ENCODE measurements at places on chromosomes 2 and 18. TPM values are rescaled to one million over a fixed set of nuclear protein-coding genes. Genes with fewer than 3 reads are reported as not detected.

Gene ALK
- total RNA-seq, result not detected

Gene LCLAT1
- total RNA-seq, result 11.3 TPM

Gene SGPP2
- 0.73 TPM for total RNA-seq

GRCh38 chr2:185245806-185246205 lies 492.8 kb upstream of the FSIP2 start:
- DNase-seq, result no peak

- peak; percentile 25 for DNase-seq
These were observed 483 bp downstream of the TRAPPC8 start for GRCh38 chr18:31942291-31942998.

- no peak for DNase-seq
These were observed 272.5 kb upstream of the NCKAP5 start for GRCh38 chr2:133840761-133841160.

DNA sequence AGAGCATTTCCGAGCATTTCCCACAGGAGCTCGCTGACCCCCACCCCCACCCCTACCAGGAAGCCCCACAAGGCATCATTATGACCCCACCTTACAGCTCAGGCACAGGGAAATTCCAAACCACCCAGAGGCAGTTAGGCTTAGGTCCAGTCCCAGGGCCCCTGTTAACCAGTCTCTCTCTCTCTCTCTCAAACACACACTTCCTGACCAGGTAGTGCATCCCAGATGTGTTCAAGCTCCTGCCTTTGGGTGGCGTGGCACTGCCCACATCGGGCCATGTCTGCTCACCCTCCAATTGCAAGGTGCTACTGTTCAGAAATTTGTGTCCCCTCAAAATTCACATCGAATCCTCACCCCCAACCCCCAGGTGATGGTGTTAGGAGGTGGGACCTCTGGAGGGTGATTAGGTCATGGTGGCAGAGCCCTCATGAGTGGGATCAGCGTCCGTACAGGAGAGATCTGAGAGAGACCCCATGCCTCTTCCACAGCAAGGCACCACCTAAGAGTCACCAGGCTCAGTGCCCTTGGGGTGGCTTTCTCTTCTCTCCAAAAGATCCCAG lies 8.8 kb downstream of the COPS9 start:
- DNase-seq, result no peak

DNA sequence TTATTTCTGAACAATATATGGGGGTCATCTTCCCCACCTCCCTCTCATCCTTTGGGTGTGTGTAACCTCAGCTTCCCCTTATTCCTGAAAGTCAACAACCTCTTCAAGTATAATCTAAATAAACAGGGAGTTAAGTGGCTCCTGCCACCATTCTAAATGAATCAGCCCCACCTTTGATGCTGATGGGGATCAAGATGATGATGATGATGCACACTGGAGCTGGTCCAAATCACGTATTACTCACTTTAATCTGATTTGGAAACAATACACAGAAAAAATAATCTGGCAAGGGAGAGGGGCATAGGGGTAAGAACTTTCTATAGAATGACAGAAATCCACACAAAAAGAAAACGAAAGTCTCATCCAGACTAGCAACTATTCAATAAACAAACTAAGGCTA lies 7.1 kb downstream of the ACVR1 start:
- no peak for DNase-seq

DNA sequence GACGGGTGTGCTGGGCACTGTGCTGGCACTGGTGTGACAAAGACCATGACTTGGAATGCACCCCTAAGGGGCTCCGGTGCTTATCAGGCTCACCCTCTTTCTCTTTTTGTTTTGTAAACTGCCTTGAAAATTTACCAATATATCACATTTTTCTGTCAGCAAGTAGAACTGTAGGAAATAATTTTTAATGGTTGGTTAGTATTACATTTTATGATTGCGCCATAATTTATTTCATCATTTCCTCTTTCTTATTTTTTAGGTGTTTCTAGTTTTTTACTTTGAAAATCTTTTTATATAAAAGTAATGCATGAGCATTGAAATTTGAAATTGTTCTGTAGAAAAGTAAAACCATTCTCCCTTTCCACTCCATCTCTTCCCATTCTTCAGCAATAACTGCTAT lies 100.9 kb downstream of the MMADHC start:
- DNase-seq, result no peak

DNA sequence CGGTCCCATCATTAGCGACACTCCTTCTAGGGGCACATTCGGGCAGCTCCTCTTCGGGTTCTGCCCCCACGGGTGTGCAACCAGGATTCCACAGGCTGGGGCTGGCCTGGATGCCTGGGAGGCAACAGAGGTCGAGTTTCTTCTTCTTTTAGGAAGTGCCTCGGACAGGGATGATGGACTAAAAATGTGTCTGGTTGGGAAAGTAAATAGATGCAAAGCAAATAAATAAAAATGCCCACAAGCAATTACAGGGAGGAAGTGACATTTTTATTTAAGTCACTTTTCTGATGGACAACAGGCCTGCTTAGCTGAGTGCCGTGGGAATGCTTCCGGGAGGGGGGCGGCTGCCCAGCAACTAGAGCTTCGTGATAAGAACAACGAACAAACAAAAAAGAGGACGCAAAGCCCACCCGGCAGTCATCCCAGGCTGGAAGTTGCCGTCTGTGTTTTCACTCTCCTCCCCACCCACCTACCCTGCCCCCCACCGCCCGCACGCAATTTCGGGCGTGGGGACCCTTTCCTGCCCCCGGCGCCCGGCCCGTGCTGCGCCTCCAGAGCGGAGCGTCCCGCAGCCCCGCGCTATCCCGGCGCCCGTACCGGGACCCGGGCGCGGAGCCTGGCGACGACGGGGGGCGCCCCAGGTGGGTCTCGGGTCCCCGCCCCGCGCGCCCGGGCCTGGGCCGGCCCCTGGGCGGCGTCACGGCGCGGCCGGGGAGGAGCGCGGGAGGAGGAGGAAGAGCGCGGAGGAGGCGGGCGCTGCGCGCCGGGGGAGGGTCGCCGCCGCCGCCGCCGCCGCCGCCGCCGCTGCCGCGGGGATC lies 412 bp upstream of the NCK2 start:
- DNase-seq, result peak; percentile 66

- DNase-seq, result peak; percentile 65
These were observed 34.7 kb downstream of the TRABD2A start for GRCh38 chr2:84846041-84846663.

DNA sequence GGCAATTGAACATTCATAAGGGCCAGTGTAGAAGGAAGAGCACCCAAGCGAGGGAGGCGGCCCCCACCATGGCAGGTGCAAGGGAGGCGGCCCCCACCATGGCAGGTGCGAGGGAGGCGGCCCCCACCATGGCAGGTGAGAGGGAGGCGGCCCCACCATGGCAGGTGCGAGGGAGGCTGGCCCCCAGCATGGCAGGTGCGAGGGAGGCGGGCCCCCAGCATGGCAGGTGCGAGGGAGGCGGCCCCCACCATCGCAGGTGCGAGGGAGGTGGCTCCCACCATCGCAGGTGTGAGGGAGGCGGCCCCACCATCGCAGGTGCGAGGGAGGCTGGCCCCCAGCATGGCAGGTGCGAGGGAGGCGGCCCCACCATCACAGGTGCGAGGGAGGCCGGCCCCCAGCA lies 24.7 kb upstream of the GPC1 start:
- DNase-seq, result no peak

GRCh38 chr2:240172071-240172895 lies 31.8 kb upstream of the OTOS start:
- DNase-seq, result no peak

- DNase-seq, result no peak
These were observed 1339.4 kb upstream of the CHAC2 start for GRCh38 chr2:52428224-52428623.

DNA sequence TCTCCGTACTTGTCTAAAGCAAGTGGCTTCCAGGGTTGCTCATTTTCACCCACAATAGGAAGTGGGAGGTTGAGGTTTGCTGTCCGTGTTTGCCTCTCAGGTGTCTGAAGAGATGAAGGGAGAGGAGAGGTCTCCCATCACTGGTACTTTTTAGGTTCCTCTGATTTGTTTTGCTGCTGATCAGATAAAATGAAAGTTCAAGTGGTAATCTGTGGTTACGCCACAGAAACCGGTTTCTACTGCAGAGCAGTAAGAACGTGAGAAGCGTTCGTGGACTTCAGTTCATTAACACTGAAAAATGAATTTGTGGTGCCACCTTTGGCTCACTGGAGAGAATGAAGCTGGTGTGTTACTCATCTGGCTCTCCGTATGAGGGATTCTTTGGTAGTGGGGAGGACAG lies 118.2 kb downstream of the GBX2 start:
- no peak for DNase-seq

DNA sequence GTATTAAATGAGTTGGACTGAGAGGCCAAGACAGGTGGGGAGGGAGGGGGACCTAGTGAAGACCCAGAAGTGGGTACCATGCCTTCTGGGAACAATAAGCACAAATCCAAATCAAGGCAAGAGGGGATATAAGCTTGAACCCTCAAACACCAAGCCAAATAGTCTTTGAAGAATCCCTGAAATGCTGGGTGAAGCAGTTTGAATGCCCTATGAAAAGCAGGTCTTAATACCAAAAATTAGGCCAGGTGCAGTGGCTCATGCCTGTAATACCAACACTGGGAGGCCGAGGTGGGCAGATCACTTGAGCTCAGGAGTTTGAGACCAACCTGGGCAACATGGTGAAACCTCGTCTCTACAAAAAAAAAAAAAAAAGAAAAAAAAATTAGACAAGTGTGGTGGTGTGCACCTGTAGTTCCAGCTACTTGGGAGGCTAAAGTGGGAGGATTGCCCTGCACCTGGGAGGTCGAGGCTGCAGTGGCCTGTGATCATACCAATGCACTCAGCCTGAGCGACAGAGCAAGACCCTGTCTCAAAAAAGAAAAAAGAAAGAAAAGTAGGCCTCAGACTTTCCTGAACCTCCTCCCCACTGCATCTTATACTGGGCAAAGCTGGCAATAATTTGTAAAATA lies 3.5 kb downstream of the PCBP1 start:
- no peak for DNase-seq
